Stimulated activated CD4-positive, alpha-beta T cell treated with anti-CD3 and anti-CD28 coated beads, Interleukin-4, amount 100 ng/mL, for 24 hours (primary cell): ENCODE measurements at places on chromosomes 1 and 21.

- no peak for DNase-seq
Observed at GRCh38 chr1:175512637-175513412, 230.6 kb downstream of the TNR start.

GRCh38 chr1:104932949-104933679 is 1183.4 kb downstream of the AMY1C start:
- DNase-seq = no peak

GRCh38 chr1:186896211-186896610 is 67.5 kb downstream of the PLA2G4A start:
- DNase-seq = no peak

- DNase-seq = no peak
Observed at GRCh38 chr1:23845163-23845562, 19.9 kb upstream of the HMGCL start.

- no peak for DNase-seq
Observed at GRCh38 chr1:48001696-48002095, 4.5 kb upstream of the TRABD2B start.

DNA sequence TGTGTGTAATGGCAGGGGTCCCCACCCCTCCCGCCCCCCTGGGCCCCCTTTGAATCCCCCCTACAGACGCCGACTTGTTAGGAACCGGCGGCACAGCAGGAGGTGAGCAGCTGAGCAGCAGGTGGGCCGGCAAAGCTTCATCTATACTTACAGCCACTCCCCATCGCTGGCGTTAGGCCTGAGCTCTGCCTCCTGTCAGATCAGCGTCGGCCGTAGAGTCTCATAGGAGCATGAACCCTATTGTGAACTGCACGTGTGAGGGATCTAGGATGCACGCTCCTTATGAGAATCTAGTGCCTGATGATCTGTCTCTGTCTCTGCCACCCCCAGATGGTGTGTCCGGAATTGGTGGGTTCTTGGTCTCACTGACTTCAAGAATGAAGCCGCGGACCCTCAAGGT is 14.9 kb upstream of the VPS26C start:
- DNase-seq = no peak

DNA sequence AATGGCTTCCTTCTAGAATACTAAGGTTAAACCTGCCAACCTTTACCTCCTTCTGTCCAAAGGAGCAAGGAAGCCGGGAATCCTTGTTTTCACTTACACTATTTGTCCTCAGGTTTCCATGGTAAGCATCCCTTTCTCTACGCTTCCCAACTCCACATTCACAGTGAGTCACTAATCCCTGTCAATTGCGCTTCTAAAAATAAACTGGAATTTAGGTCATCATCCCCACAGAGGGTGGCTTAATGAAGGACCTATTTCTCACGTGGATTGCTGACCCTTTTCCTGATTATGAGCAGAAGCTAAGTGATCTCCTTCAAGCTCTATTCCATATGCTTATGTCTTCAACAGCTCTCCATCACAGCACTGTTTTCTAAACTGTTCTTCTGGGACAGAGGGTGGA is 39.9 kb upstream of the ABCA4 start:
- DNase-seq = no peak

DNA sequence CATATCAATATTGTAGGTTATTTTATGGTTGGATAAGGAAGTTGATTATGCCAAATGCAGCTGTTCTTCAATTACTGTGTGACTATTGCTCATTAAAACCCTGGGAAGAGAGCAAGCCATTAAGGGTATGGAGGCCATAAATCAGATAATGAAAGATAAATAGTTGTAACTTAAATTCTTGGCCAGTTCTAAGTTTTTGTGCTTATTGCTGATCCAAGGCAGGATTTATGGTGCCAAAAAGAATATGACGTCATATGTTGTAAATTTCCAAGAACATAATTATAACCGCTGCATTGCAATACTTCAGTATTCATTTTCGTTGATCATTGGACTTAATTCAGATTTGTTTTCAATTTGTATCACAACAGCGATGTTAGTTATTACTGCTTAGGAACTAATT is 211.6 kb downstream of the LRRC40 start:
- DNase-seq = no peak

DNA sequence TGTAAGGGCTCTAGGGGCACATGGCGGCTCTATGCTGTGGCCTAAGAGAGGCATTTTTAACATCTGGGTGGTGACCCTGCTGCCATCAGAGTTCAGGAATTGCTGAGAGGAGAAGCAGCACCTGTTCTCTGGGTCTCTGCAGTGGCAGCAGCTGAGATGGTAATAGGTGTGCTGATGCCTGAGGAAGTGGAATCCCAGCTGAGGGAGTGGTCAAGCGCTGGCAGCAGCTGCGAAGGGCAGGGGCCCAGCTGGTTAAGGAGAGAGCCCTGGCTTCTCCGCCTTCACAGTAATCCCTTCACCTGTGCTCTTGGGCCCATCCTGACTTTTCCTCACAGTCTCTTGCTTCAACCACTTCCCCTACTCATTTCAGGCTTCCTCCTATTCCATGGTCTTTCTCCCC is 39.8 kb downstream of the GJA5 start:
- DNase-seq = no peak

GRCh38 chr1:201131398-201131797 is 4.4 kb upstream of the ASCL5 start:
- DNase-seq = no peak

- no peak for DNase-seq
Observed at GRCh38 chr1:1955621-1956094, 36.6 kb upstream of the TMEM52 start.

GRCh38 chr1:76871355-76871974 is 4.2 kb downstream of the ST6GALNAC5 start:
- DNase-seq = no peak

GRCh38 chr21:42226626-42227025 is 7.7 kb downstream of the ABCG1 start:
- no peak for DNase-seq

GRCh38 chr21:20083925-20084324 is 914.3 kb upstream of the NCAM2 start:
- no peak for DNase-seq

GRCh38 chr1:164855716-164856329 is 296.8 kb downstream of the PBX1 start:
- DNase-seq = no peak

GRCh38 chr1:248710305-248710900 is 7.8 kb upstream of the OR14I1 start:
- no peak for DNase-seq

GRCh38 chr21:37793660-37794059 is 122.6 kb downstream of the KCNJ6 start:
- DNase-seq = no peak

- DNase-seq = peak; percentile 92
Observed at GRCh38 chr1:204506969-204507316, 9.3 kb upstream of the MDM4 start.

DNA sequence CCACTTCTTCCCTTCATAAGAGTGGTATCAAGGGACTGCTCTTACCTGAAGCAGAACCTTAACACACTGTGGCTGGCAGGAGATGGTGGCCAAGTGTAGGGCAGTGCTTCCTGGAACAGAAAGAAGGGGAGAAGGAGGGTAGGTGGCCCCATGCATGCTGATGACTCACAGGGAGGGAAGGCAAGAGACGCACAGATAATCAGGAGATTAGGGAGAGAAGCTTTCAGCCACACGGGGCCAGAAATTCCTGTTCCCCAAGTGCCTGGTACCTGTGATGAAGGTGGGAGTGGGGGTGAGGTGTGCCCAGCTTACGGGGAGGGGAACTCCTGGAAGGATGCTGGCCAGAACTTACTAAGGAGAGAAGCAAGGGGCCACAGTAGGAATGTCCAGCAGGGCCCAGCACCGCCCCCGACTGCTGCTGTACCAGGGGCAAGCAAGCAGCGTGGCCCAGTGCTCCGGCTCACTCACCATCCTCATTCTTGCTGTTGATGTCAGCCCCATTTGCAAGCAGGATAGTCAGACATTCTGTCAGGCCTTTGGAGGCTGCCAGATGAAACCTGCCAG is 7.7 kb downstream of the ANKRD35 start:
- no peak for DNase-seq

DNA sequence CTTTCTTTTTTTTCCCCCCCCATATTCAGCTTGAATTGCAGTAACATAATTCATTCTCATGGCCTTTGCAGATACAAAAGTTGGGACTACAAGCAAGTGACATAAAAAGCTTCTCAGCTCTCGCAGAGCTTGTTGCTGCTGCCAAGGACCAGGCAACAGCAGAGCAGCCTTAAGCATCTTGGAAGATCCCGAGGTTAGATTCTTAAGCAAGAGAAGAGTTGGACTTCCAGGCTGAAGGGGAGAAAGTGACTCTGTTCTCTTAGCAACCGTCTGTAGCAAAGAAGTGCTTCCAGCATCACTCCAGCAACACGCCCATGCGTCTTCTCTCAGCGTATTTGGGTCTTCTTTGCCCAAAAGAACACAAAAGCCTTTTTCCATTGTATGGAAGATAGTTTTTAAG is 20.7 kb downstream of the AGT start:
- DNase-seq = no peak

DNA sequence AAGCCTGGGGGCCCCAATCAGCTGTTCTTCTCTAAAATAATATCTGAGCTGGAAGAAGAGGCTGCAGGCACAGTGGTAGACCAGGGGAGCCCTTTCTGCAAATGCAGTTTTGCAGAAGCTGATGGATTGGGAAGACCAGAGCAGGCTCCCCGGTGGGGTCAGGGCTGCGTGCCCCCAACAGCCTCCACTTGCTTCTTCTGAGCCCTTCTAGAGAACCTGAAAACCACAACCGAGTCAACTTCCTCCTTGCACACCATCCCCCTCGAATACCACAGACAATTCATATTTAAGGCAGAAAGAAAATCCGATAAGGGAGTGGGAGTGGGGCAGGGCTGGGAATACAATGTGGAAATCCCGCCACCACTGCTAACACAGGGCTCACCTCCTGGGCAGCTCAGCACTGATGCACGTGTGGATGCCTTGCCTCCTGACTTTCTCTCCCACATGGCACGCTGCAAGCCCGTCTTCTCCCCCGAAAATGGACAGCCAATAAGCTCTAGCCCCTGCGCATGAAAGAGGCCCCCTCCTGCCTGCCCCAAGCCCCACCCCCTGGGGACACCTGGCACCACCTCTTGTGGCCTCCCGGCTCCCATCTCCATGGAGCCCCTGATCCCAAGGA is 25.4 kb upstream of the ALDH4A1 start:
- peak; percentile 60 for DNase-seq

DNA sequence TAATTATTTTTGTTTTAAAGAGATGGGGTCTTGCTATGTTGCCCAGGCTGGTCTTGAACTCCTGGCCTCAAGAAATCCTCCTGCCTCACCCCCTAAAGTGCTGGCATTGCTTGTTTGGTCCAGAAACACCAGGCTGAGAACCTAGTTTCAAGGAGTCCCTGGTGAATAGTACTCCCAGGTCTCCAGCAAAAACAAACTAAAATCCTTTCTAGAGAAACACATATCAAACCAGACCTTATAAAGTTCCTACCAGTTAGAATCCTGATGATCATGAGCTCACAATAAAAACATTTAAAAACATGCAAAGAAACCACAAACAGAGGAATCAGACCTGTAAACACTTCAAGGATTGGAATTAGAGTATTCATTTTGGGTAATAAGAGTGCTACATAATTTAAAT is 34.4 kb upstream of the PADI1 start:
- DNase-seq = no peak

GRCh38 chr1:103997631-103998030 is 247.9 kb downstream of the AMY1C start:
- no peak for DNase-seq

DNA sequence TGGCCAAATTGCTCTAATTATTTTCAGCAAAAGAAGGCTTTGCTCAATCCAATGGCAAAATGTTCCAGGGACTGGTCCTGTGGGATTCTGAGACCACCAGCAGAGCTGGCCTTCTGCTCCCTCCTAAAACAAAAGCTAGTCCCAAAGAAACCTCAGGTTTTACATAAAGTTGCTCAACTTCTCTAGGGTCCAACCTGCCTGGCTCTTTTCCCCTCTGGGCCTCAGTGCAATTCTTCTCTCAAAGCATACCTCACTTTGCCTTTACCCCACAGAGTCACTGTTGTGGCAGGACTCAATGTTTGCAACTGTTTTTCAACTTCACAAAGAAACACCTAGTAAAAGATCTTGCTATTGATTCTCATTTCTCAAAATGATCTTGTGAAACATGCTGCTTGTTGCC is 39.8 kb downstream of the TBX15 start:
- DNase-seq = no peak

GRCh38 chr21:15976807-15977206 is 247.0 kb downstream of the USP25 start:
- DNase-seq = no peak

DNA sequence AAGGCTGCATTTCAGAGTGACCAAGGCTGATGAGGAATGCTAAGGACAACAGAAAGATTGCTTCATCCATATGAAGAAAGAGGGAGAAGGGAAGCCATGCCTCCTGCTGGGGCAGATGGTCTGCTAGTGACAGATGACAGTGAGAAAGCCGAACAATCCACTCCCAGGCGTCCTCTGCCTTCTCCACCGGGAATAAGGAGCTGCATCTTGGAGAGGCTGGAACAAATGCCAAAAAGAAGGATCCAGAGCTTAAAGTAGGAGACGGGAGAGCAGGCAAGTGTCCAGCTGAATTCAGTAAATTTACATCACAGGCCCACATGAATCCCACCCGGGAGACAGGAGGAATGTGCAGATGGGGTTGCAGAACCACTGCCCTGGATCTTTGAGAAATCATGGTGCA is 33.4 kb downstream of the DDX20 start:
- DNase-seq = no peak

DNA sequence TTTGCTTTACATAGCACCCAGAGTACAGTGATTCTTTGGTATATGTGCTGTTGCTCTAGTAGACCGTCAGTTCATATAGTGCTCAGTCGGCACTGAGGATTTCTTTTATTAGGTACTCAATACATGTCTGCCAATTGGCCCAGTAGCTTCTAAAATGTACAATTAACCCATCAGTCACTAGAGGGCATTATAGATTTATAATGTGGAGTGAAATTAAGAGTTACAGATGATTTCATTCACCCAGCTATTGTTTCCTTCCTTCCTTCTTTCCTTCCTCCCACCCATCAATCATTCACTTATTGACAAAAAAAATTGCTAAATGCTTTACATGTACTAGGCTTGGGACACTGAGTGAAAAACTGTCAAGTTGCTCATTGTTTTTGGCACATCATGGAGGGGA is 263.6 kb upstream of the USP24 start:
- no peak for DNase-seq

GRCh38 chr21:46356005-46356338 is 32.0 kb downstream of the PCNT start:
- no peak for DNase-seq
